ENCODE measurements at places on chromosomes 11 and 22.

GRCh38 chr11:117959438-117960149 is 26.6 kb upstream of the IL10RA start:
- no peak for DNase-seq

DNA sequence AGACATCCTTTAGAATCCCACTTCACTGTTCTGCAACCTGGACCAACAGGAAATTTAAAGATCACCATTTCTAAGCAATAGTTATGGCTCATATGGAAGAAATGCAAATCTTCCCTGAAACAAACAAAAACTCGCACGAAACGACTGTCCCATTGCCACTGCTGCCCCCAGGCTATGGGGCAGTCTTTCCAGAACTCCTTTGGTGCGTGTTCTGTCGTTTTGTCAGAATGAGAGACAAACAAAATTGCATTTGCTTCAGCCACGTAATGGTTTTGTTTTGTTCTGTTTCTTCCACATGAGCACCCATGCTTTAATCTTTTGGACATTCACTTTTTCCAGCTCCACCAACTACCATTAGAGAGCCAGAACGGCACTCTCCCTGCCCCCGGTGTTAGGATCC is 10.8 kb upstream of the FBLN1 start:
- DNase-seq: no peak

DNA sequence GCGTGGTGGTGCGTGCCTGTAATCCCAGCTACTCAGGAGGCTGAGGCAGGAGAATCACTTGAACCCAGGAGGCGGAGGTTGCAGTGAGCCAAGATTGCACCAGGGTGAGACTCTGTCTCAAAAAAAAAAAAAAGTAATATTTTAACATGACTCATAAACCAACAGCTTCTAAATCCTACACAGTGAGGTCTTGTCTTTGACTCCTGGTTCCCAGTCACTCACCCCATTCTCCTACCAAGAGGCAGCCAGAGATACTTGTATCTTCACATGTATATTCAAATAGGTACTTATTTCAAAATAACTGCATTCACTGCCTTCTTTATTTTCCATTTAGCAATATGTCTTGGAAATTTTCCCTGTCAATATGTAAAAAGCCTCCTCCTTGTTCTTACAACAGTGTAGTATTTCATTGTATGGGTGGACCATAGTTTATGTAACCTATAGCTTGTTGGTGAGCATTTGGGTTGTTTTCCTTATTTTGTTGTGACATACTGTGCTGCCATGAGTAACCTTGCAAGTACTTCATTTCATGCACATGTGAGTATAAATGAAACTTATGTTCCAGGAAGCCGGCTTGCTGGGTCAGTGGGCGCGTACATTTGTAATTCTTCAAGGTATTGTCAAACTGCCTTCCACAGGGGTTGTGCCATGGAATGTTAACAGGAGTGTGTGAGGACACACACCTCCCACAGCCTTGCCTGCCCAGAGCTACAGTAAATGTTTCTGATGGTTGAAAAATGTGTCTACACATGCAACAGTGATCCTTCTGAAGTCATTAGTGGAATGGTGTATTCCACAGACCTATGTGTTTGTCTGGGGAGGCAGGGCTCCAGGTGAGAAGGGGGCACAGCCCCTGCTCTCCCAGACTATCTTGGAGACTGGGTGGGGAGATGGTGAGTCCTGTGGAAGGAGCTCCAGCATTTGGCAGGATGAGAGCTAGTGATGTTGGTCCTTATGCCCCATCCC is 47.9 kb downstream of the OSBP2 start:
- no peak for DNase-seq

DNA sequence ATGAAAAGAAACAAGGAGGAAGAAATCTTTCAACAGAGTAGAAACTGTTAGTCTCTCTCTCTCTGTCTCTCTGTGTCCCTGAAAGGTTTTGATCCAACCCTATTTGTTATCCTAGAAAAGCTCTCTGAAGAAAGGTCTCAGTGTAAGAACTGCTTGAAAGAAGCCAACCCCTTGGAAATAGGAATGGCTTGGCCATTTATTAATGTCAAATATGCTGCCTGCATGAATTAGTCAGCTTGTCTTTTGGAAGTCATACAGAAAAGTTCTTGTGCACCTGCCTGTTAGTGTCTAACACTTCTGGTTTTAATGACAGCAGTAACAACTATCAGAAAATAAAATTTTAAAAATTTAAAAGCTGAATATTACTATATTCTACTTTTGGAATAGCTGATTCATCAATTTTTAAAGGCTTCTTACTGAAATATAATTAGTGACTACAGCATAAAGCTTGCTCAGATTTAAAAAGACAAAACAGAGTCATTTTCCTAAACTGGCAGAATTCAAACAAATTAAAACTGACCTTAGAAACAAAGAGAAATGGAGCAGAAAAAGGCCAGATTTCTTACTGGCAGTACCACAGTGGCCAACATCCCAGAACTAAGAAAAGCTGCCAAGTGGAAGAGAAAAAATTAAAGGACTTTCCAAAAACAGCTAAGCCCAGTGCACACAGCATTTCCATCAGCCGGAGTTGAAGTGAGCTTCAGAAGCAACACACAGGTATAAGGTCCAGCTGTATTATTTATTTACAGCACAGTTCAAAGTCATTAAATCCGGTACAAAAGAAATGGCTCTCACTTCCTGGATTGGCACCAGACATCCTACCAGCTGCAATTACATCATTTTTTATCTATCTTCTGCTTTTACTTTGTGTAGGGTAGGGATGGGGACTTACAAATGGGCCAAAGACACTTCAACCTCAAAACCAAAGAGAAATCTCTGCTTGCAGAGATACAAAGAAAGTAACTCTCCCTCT is 76.3 kb downstream of the PRCP start:
- DNase-seq: no peak

DNA sequence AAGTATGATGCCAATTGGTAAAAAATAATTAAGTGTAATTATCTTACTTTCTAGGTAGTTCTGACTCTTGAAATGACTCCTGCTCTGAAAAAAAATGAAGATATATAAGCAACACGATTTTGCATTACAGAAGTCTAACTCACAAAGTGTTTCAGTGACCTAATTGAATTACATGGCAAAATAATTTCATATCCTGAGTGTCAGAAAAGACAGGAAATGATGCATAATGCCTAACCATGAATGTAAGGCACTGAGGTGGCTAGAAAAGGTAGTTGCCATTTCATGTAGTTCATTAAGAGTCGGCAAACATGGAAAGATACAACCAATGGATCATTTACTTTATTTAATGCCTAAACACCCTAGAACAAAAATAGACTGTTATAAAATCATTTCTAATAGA is 113.5 kb downstream of the GUCY1A2 start:
- DNase-seq: no peak

DNA sequence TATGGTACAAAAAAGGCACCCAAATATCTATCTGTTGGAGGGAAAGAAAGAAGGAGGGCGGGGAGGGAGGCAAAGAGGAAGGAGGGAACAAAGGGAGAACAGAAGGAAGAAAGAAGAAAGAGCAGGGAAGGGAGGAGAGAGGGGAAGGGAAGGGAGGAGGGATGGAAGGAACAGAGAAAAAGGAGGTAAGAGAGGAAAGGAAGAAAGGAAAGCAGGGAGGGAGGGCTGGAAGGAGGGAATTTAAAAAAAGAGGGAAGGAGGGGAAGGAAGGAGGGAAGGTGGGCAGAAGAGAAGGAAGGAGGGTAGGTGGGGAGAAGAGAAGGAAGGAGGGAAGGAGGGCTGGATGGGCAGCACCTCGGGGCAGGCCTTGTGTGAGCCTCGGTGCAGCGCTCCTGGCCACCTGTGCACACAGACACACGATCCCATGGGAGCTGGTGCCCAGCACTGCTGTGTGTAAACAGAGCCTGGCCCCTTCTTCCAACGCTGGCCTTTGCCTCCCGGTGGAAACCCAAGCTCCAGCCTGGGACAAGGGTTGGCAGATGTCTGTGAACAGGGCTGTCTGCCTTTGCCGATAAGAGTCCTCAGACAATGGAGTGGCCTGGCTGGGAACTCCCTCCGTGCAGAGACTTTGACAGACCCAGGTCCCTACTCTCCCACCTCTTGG is 23.2 kb downstream of the SMIM38 start:
- no peak for DNase-seq

- no peak for DNase-seq
Observed at GRCh38 chr11:105132716-105133511, 6.7 kb downstream of the CARD18 start.

DNA sequence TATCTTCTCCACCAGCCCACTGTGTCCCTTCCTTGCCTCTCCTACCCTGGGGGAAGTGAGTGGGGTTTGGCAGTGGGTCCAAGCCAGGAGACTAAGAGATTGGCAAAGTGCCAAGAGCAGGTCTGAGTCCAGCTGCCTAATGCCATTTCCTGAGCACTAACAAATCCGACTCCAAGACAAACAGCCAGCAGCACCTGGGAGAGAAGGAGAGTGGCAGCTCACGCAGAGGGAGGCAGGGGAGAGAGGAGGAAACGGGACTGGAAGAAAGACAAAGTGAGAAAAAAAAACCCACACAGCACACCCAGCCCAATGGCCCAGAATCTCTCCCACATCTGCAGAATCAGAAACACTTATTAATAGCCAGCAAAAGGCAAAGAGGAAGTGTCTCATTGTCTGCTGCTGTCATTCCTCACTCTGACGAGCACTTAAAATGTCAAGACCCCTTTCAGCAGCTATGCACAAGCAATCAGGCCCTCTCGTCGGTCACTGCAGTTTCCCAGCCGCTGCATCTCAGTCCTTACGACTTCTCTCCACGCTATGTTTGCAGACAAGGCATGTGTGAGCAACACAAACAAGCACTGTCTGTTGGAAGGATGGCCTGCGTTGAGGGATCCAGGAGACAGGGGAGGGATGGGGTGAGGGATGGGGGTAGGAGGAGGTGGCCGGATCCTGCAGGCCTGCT is 558.4 kb upstream of the CADM1 start:
- DNase-seq: no peak

DNA sequence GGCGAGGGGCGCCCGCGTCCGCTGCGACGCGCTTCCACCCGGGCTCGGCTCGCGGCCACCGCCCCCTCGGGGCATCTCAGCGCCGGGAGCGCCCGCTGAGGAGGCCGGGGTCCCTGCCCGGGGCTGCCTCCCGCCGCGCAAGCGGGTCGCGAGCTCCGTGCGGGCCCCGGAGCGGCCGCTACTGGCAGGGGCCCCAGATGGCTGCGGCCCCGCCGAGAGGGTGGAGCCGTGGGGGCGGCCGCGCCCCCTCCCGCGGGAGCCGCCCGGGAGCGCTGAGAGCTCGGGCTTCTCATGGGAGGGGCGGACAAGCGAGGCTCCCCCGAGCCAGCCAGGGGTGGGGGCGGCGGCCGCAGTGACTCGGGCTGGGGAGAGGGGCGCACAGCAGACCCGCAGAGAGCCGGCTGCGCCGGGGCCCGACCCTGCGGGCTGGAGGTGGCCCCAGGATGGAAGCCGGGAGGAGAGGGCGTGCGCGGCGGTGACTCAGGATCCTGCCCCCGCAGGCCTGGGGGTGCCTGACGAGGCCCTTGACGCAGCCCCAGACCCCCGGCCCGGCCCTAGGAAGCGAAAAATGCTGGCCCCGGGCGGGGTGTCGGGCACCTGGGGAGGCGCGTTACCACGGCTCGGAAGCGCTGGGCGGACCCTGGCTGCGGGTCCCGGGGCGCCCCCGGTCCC is 603 bp upstream of the ZFTA start:
- DNase-seq: no peak

DNA sequence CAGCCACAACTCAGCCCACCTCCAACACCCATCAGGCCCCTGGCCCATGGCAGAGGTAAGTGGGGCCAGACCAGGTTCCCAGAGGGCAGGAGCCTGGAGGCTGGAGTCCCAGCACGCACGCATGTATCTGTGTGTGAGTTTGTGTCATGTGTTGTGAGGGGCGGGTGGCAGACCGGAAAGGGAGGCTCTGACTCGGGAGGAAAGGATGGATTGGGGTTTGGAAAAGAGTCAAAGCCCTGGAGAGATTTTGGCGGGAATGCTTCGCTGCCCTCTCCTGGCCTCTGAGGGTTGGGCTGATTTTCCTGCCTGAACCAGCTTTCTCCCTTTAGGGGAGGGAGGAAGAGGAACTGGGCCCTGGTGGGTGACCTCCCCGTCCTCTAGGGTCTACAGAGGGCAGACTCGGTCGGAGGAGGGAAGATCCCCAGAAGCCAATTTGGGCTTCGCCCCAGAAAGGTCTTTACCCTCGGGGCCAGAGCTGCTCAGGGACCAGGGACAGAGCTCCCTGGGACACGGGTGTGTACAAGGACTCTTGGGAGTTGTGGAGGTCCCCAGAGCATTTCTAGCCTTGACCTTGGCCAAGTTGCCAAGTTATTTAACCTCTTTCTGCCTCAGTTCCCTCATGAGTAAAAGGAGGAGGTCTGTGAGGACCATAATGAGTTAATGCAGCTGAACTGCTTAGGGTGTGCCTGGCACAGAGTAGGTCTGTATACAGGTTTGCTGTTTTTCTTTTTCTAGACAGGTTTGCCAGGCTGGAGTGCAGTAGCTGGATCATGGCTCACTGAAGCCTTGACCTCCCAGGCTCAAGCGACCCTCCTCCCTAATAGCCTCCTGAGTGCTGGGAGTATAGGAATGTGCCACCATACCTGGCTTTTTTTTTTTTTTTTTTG is 6.9 kb downstream of the C11orf68 start:
- no peak for DNase-seq

DNA sequence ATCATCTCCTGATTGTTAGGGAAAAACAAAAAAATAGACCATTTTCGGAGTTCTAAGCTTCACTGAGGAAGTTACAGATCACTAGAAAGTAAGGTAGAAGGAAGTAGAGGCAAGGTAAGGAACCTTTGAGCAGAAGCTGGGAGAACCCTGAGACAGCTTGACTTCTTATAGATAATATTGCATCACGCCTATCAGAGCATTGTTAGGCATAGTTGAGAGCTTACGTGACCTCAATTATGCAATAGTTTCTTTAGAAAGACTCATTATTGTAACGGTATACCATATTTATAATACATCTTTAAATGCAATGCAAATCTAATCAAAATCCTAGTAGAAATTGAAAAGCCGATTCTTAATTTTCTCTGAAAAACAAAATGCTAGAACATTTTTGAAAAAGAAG is 4.9 kb downstream of the TBRG1 start:
- no peak for DNase-seq

- DNase-seq: no peak
Observed at GRCh38 chr11:8910649-8911026, 351 bp upstream of the AKIP1 start.

DNA sequence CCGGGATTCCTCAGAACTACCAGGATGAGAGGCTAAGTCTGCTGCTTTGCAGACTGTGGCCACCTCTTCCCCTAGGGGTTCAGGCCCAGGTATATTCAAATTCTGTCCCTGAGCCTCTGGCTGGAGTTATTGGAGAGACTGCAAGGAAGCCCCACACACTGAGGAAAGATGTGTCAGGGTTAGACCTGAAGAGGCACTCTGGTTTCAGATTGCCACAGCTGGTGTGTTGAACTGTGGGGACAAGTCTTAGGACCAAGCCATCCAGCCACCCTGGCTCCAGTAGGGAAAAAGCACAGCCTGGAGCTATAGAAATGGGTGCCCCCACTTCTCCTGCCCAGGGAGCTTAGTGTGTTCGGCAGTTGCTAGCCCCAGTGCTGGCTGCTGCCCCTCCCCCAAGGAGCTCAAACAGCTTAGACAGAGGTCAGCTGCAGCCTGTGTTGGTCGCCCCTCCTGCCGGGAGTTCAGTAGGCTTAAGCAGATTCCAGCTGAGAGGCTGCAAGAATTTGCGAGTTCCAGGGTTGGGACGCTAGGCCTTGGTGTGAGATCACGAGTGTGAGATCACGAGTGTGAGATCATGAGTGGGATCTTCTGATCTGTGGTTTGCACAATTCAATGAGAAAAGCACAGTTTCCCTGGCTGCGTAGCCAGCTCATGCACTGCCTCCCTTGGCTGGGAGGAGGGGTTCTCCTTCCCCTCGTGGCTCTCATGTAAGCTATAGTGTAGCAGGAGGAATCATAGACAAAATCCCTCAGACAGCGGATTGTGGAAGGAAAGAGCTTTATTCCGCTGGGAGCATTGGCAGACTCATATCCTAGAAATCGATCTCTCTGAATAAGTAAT is 552.1 kb upstream of the CHORDC1 start:
- DNase-seq: no peak

- no peak for DNase-seq
Observed at GRCh38 chr22:49589301-49589700, 238.4 kb downstream of the BRD1 start.
